ENCODE measurements at places on chromosomes 7 and 10.

GRCh38 chr7:158508802-158509385 is 78.7 kb downstream of the PTPRN2 start:
- DNase-seq: no peak

- no peak for DNase-seq
These were observed 79.1 kb upstream of the BTBD16 start for GRCh38 chr10:122191936-122192541.

DNA sequence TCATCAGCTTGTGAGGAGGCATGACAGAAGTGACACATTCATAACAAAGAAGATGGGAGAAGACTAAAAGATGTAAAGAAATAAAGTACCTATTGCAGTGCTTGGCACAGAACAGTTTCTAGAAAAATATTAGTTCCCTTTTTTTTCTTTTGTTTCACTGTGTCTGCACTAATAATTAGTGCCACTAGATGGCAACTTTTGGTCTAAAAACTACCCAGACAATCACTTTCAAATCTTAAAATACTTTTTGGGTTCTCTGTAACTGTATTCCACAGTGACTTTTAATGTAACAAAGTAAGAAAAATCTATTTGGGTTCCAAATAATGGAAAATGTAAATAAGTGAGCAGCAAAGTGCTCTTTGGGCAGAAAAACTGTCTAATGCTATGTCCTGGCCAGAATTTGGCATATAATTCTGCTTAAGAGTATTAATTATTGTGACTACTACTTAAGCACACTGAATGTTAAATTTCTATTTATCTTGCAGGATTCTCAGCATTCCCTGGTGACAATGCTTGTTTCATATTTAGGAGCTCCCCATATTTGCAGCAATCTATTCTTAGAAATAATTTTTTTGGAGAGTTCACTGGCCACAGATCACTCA is 134.8 kb upstream of the KIF5B start:
- peak; percentile 37 for DNase-seq

DNA sequence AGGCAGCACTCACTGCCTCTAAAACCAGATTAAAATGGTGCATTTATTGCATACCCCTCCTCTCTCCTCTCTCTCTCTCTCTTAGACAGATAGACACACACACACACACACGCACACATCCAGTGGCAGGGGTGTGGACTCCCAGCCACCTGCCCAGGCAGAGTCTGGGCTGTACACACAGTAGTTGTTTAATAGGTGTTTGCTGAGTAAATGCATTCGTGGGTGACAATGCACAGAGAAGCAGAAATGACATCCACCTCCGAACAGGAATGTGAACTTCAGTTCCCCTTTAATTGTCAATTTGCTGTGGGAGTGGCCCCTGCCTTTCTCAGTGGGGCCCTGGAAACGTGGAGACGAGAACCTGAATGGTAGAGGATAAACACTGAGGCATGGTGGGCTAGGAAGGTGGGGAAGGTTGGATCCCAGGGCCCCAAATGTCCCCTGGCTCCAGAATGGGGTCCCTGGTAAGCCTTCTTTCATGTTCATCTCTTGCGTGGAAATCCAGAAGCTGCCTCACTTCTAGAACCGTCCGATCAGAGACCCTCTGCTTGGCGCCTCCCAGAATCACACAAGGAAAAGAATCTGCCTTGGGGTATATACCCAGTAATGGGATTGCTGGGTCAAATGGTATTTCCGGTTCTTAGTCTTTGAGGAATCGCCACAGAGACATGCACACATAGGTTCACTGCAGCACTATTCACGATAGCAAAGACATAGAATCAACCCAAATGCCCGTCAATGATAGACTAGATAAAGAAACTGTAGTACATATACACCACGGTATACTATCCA is 58.5 kb upstream of the ECHDC3 start:
- peak; percentile 44 for DNase-seq

DNA sequence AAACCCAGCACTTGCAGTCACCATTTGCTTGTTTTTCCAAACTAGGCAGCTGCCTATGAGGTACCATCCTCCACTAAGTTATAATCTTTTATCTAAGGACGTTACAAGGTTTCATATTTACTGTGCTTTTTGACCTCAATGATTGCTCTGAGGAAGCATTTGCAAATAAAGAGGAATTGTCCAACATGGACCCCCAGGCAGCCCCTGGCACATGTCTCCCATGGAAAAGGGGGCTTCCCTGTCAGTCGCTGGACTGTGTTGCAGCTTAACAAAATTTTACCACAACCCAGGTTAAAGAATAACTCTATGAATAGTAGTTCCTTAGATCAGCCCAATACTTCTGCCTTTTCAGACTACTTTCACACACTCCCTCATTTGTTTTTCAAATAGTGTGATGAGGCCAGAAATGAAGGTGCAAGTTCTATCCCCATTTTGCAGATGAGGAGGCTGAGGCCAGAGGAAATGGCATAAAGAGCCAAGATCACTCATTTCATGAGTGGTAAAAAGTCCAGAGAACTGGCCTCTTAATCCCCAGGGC is 52.8 kb upstream of the ZPBP start:
- no peak for DNase-seq

GRCh38 chr10:132632091-132632561 is 94.5 kb downstream of the INPP5A start:
- DNase-seq: no peak

DNA sequence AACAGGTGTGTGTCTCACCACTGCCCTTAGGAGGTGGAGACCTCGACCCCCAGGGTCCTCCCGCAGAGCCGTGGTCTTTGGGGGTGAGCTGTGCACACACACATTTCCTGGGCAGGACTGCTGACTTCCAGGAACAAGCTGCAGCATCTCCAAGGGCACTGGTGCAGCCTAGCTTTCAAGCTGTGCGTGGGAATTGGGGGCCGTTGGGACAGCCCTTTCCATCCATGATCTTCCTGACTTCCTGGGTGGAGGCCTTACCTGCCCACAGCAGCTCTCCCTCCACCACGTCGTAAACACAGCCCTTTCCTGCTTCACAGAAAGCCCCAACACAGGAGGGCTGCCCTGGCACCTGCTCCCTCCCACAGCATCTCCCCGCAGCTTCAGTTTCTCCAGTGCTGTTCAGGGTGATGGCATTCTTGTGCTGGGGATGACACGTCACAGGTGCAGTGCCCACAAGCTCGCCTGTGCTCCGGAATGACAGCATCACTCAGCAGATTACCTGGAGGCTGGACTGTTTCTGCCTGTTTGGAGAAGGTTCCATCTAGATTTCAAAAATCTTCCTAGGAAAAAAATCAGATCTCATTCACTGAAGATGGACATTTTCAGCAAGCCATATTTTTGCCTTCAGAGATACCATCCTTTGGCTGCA is 208.0 kb upstream of the PPP2R2D start:
- no peak for DNase-seq

GRCh38 chr7:116970238-116970910 is 17.1 kb downstream of the ST7 start:
- no peak for DNase-seq

- DNase-seq: no peak
These were observed 308.9 kb upstream of the POM121L12 start for GRCh38 chr7:52726493-52726892.

- DNase-seq: no peak
These were observed 60.4 kb downstream of the FRMD4A start for GRCh38 chr10:14270370-14270769.

- no peak for DNase-seq
These were observed 62.6 kb upstream of the PLPP4 start for GRCh38 chr10:120394446-120394845.

GRCh38 chr10:74502963-74503608 is 323.3 kb upstream of the KAT6B start:
- DNase-seq: no peak

- DNase-seq: no peak
These were observed 16.4 kb downstream of the STAMBPL1 start for GRCh38 chr10:88896372-88896993.

- no peak for DNase-seq
These were observed 155.3 kb downstream of the SND1 start for GRCh38 chr7:127807340-127807739.

GRCh38 chr7:28597284-28597683 is 185.0 kb downstream of the CREB5 start:
- DNase-seq: no peak

GRCh38 chr7:31962246-31962645 is 108.0 kb downstream of the PDE1C start:
- DNase-seq: no peak

DNA sequence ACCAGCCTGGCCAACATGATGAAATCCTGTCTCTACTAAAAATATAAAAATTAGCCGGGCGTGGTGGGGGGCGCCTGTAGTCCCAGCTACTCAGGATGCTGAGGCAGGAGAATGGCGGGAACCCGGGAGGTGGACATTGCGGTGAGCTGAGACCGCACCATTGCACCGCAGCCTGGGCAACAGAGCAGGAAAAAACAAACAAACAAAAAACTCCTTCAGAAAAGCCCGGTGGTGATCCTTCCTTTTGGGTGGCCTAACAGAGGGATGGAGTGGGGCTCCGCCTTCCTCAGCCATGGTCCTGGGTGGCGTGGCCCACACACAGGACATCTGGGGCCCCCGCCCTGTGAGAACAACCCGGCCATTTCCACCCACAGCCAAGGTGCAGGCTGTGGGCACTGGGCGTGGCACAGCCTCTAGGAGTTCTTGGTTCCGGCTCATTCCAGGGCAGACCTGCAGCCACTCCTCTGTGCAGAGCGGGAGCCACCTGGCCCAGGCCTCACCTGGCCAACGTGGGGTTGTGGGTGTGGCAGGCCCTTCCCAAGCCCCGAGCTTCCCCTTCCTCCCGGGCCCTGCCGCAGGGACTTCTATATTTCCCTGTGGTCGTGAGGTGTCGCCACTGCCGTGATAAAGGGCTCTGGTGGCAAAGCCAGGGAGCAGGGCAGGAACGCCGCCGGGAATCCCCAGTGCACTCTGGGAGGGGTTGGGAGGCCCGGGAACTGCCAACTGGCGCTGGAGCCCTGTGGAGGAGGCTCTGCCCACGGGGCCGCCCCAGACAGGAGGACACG is 37.6 kb downstream of the GET4 start:
- DNase-seq: no peak

GRCh38 chr10:96397902-96398301 is 39.1 kb upstream of the OPALIN start:
- DNase-seq: no peak

GRCh38 chr10:15478950-15479349 is 107.9 kb upstream of the FAM171A1 start:
- DNase-seq: no peak

GRCh38 chr10:8853048-8853447 is 798.6 kb downstream of the GATA3 start:
- DNase-seq: no peak

DNA sequence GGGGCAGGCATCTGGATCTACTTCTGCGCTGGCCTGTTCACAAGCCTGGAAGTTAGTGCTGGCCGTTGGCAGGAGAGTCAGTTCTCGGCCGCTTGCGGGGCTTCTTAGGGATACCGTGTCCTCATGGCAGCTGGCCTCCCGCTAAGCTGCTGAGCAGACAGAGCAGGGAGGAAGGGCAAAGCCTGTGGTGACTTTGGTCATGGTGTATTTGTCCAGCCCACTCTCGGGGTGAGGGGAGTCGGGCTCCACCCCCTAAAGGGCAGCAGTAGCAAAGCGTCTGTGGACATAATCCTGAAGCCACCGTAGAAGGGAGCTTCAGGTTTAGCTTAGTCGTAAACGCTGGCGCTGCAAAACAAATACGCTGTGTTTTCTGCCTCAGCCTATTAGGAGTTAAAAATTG is 12.2 kb downstream of the UBE3C start:
- DNase-seq: no peak

DNA sequence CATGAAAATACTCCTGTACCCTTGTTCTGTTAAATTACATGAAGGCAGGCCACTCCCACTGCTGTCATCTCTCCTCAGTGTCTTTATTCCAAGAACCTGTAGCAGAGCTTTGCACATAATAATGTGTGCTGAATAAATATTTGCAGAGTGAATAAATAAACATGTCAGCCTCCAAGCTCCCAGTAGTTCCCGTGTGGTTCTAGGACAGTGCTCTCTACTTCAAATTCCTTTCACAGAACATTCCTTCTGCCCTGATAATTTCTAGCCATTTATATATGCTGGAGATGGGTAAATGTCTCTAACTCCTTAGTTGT is 20.3 kb upstream of the HYAL4 start:
- no peak for DNase-seq

DNA sequence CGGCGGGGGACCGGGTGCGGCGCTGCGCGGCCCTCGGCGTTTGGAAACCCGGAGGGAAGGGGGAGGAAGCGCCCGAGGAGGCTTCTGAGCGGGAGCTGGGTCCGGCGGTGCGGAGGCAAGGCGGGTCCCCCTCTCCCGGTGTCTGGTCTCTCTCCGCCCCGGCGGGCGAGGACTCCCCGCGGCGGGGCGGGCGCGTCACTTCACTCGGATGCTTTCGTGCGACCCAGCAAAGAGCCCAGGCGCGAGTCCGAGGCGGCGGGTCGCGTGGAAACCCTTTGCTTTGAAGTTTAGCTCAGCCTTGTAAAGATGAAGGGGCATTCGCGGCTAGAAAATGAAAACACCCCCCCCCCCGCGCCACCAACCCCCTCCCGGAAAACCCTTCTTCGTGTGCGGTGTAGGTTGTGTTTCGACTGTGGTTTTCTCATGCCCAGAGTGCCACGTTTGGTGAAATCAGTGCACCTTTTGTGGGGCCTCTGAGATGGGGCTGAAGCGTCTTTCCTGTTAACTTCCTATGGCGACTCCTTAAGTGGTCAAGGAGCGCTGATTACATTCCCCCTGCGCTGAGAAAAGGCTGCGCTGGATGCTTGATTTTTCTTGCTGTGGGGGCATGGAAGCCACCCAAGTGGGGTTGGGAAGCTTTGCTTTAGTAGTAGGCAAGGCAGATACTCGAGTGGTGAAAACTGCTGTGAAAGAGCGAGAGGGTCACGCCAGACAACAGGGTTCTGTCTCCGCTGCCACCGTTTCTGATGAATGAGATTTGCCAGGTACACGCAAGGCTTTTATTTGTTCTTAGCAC is 876 bp downstream of the GNAI1 start:
- peak; percentile 4 for DNase-seq

DNA sequence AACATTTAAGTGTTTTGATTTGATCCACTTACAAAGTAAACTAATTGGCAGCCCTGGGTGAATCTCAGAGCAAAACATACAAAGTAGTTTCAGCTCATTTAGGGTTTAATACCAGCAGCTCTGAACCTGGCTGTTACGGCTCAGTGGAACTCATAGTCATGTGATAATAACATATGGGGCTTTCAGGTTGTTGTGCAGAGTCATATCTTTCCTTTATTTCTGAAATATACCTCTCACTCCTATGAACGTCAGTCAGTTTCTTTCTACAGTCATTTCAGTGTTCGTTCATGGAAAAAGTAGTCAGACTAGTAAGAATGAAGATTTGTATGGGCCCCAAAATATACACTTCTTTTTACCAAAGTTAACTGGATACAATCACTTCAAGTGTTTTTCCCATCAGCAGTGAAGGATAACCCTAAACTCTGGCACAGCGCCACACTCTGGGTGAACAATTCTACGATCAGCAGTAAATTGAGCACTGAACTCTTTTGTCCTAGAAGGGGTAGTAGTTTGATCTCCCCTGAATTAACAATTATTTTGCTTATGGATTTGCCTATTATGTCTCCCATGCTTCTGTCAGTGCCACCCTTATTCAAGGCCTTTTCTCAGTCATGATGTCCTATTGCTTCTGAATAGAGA is 218.6 kb downstream of the THSD7A start:
- DNase-seq: no peak

- no peak for DNase-seq
These were observed 83.8 kb upstream of the GRB10 start for GRCh38 chr7:50866343-50867033.

GRCh38 chr7:127367679-127368078 is 24.8 kb downstream of the ZNF800 start:
- no peak for DNase-seq
